ENCODE measurements at places on chromosomes 2 and 18.

GRCh38 chr18:43525169-43525568 is 247.9 kb upstream of the SYT4 start:
- DNase-seq, result no peak

- DNase-seq, result no peak
Measured at GRCh38 chr18:28115149-28115550, 61.8 kb downstream of the CDH2 start.

DNA sequence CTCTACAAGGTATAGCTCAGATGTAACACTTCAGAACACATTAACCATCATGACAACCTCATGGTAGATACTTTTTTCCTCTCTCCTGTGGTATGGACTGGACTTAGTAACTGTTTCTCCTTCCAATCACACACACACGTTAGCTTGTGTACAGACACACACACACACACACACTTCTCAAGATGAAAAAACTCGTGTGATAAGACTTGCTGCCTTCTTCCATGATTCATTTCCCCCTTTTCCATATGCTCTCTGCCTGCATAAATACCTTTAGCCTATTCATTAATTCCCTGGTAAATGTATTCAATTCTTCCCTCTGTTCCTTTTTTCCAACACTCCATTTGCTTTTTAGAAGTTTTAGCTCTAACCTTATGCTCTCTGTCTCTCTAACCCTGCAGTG is 118.9 kb upstream of the TANK start:
- DNase-seq, result no peak

- DNase-seq, result no peak
Measured at GRCh38 chr2:211084352-211084751, 528.0 kb downstream of the CPS1 start.

GRCh38 chr18:22567794-22568193 is 150.1 kb upstream of the CTAGE1 start:
- DNase-seq, result no peak

DNA sequence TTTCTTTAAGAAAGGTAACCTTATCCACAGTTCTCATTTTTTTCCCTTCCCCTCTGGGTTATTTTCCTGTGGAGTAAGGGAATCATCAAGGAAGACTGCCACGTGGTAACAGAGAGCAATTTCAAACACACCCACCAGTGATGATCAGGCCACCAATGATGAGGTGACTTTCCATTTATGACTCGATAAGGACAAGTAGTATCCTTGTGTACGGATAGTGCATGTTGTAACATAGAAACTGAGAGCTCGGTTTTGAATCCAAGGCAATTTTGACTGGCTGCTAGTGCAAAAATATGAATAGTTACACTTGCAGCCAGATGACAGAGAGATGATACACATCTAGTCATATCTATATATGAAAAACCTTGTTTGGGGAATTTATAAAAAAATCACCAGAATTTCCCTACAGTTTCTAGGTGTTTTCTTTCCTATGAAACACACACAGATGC is 143.6 kb upstream of the TCF4 start:
- DNase-seq, result no peak

Data from naive thymus-derived CD4-positive, alpha-beta T cell (primary cell).